ENCODE measurements at places on chromosomes 5 and 9.

- DNase-seq, result no peak
Measured at GRCh38 chr9:20570756-20571155, 51.5 kb downstream of the MLLT3 start.

GRCh38 chr9:38272710-38273109 lies 119.8 kb upstream of the ALDH1B1 start:
- DNase-seq, result no peak

GRCh38 chr5:123520677-123521247 lies 8.8 kb downstream of the CSNK1G3 start:
- no peak for DNase-seq

DNA sequence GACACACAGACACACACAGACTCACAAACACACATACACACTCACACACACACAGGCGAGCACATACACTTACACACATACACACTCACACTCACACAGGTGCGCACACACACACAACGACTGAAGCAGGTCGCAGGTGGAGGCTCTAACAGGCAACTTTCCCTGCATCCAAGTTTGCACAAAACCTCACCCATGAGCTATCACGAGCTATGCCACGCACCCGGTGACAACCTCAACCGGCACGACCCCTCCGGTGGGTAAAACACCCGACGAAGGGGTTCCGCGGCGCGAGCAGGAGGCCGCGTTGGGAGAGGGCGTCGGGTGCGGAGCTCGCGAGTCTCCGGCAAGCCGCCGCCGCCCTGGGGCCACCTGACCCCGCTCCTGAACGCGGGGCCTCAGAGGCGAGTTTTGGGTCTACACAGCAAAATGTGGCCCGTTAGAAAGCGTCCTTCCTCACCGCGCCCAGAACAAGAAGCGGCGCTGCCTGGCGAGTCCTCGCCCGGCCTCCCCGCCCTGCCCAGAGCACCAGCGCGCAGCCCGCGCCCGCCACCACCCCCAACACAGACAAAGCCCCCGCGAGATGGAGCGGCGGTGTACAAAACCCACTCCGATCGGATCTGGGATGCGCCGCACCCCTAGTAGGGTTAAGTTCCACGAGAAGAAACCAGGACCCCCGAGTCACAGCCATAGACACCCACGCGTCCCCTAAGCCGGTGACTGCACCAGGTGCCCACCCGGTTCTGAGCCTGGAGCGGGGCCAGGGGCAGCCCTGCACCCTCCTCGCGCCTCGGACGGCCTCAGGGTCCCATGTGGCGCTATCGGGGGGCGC lies 665 bp downstream of the SLC6A3 start:
- DNase-seq, result no peak

DNA sequence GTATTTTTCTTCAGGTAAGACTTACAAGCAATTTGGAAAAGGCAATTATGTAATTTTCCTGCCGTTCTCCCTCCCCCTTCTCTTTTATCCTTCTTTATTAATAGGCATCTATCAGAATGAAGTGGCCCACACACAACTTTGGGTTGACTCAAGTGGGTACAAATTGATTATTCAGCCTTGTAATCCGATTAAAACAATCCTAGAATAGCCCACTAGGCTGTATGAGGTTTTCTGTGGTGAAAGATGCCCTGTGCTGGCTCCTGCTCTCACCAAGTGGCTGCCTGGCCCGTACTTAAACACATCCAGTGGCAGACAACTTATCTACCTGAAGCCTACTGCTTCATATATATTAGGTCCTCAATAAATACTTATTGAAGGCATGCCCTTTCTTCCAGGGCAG lies 177.3 kb upstream of the C9orf72 start:
- DNase-seq, result no peak

- DNase-seq, result no peak
Measured at GRCh38 chr5:134579284-134579771, 53.3 kb downstream of the SAR1B start.

- no peak for DNase-seq
Measured at GRCh38 chr5:153893817-153894216, 144.9 kb downstream of the FAM114A2 start.

GRCh38 chr5:31511305-31511704 lies 20.6 kb downstream of the DROSHA start:
- no peak for DNase-seq

GRCh38 chr9:36080519-36080918 lies 43.8 kb downstream of the RECK start:
- DNase-seq, result no peak

DNA sequence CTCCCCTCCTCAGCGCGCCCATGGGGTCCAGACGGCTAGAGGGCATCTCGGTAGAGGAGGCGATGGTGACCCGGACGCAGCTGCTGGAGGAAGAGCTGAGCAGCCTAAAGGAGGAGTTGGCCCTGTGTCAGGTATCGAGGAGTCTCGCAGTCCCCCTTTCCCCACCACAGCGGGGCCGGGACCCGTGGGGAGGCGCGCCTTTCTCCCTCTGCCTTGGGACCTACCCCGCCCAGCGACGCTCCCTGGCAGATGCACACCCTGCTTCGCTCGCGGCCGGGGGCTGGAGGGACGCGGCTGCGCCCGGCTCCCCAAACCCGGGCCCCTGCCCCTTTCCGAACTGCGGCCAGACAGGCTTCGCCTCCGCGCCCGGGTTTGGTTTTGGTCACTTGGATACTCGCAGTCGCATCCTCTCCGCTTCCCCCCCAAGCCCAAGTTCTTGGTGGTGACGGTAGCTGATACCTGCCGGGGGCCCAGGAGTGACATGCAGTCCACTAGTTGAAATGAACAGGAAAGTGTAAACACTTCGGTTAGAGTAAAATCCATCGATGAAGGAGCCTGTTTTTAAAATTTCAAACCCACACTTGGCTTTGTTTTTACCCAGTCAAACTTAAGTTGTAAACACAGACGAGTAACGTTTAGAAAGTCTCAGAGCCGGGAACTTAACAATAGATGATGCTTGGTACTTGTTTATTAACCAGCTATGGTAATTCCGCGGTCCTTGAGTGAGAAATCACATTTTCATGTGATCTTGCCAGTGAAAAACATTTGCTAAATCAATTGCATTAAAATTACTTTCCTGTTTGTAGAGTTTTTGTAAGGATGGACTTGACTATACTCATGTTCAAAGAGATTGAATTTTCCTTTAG lies 688 bp downstream of the CNTLN start:
- DNase-seq, result peak; percentile 25

DNA sequence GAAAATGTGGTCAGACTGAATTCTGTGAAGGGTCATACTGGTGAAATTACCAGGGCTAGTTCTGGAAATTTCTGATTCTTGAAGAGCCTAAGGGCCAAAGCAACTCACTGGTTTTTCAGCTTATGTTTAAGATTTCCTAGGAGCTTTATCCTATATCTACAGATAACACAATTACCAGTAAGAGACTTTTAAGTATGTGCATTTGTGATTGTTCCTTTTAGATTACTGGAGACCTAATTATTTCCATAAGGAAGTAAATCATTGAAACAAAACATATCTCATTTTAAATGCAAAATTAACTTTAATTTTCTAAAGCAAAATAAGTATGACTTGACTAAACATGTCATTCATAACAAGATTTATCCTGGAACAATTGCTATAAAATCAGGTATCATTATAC lies 134.2 kb downstream of the MPDZ start:
- no peak for DNase-seq

DNA sequence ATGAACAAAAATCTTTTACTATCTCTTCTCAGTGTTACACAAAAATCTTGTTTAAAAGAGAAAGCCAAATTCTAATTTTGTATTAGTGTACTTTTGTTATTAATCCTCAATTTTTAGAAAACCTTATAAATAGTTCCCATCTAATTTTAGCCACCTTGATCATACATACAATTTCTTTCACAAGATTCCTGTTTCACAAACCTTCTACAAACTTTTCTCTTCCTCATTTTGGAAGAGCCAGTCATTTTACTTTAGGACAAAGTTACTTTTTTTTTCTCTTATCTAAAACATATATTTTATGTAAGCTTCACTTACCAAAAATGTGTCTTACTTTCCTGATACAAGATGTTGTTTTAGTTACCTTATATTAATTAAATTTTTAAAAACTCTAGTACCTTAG lies 161.3 kb downstream of the YIPF5 start:
- DNase-seq, result no peak

DNA sequence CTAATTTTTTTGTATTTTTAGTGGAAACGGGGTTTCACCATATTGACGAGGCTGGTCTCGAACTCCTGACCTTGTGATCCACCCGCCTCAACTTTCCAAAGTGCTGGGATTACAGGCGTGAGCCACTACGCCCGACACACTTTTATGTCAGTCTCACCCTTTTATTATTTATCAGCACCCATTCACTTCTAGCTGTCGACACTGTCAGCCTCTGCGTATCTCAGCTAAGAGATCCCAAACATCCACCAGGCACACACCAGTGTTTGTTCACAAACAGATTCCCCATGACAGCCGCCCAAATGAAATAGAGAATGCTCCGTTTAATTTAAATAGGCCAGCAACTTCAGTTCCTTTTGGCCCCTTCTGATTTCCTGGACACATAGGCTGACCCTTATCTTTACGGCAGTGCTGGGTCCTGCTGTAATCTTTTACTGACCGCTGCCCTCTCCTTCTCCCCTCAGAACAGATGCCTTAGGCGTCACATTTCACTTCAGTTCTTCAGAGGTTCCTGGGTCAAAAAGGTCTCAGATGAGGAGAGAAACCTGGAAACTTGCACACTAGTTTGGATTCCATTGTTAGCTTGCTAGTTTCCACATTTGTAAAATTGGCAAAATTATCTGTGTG lies 43.1 kb upstream of the CKMT2 start:
- DNase-seq, result no peak

- peak; percentile 75 for DNase-seq
Measured at GRCh38 chr9:6567140-6567591, 78.4 kb downstream of the GLDC start.

- DNase-seq, result no peak
Measured at GRCh38 chr9:117744856-117745389, 40.7 kb downstream of the TLR4 start.

GRCh38 chr5:56908942-56909293 lies 478 bp upstream of the SETD9 start:
- DNase-seq, result no peak

- no peak for DNase-seq
Measured at GRCh38 chr5:149999866-150000255, 593 bp downstream of the TIGD6 start.

DNA sequence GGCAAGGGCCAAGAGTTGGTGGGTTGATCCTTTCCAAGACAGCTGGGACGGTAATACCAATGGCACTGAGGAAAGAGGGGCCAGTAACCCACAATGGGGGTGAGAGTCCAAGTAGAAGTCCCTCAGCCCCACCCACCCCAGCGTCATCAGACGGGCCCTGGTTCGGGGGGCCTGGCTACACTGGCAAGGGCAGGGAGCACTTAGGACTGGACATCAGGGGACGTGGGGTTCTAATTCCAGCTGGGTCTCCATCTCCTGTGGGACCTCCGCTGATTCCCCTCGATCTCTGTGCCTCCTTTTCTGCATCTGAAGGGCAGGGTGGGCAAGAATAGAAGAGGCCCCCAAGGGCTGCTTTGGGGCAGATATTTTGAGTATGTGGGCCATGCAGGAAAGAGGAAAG lies 53.5 kb upstream of the FCN1 start:
- DNase-seq, result no peak

- no peak for DNase-seq
Measured at GRCh38 chr9:83065233-83065632, 2.3 kb upstream of the RASEF start.

- no peak for DNase-seq
Measured at GRCh38 chr9:94741866-94742265, 15.4 kb downstream of the AOPEP start.

- DNase-seq, result no peak
Measured at GRCh38 chr5:136133222-136133921, 727 bp downstream of the SMAD5 start.

GRCh38 chr5:142719836-142720370 lies 34.0 kb upstream of the FGF1 start:
- DNase-seq, result no peak

- no peak for DNase-seq
Measured at GRCh38 chr9:113721856-113722255, 154.3 kb upstream of the ZNF618 start.

DNA sequence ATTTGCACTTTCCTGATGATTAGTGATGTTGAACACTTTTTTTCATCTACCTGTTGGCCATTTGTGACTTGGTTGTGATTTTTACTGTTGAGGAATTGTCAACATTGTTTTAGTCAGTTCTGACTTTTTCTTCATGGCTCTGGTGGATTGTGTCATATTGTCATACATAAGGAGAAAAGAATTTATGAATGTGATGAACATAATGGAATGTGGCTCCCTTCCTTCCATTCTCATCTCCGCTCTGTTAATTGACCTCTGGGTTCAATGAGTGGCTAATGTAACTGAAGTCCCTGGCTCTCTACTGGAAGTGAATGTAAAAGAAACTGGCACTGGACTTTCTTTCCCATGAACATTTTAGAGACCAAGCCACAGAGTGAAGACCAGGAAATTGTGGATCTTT lies 49.2 kb downstream of the KIAA1958 start:
- peak; percentile 44 for DNase-seq

DNA sequence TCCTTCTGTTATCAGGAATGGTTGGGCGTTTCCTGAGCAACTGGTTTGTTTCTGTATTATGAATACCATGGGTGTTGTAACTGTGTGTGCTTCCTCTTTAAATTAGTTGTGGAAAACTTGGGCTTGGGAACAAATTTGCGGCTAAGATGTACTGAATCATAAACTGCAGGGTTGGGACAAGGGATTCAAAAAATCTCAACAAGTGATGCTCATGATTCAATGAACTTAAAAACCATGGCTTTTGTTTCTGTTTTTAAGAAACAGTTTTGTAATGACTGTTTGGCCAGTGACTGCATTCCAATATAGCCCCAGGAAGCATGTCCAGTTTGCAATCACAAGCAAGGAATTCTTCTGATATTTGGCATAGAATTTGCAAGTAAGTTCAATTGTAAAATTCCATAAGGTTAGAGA lies 657.5 kb upstream of the WWC1 start:
- peak; percentile 97 for DNase-seq

- DNase-seq, result no peak
Measured at GRCh38 chr5:75571547-75571946, 39.7 kb upstream of the ANKDD1B start.

- DNase-seq, result no peak
Measured at GRCh38 chr9:135198586-135199285, 111.3 kb downstream of the OLFM1 start.

DNA sequence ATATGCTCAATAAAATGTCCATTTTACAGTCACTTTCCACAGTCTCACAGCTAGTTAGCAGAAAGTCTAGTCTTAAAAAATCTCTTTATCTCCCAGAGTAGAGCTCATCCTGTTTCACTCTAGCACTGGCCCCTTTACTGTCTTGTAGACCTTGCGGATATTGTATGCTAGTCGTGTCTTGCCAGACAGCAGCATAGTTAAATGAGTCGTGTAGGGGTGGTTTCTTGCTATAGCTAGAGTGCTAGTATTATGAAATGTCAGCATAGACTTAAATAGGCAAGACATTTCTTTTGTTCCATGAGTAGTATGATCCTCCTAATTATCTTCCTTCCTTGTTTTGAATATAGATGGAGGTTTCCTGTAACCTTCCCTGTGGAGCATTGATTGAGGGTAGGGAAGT lies 77.4 kb downstream of the C7 start:
- DNase-seq, result no peak

DNA sequence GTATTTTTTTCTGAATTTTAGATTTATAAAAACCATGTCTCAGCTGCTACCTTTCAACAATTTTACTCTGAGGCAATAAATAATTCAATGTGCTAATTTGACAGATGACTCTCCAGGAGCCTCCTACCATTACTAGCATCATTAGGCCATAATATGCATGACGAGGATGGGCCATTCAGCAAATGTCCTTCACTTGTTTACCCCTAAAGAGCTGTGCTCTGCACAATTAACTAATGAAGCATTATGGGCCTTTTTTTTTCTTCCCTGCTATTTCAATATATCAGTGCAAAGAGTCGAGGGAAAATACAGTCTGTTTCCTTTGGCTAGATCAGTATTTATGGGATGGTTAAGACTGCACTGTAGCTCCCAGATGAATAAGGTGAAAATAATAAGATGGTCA lies 627.2 kb downstream of the ISL1 start:
- no peak for DNase-seq

All from GM04504 (cell line).